Astrocyte (in vitro differentiated cells and primary cell): ENCODE measurements at places on chromosomes 13 and 19. TPM values are rescaled to one million over a fixed set of nuclear protein-coding genes. Genes with fewer than 3 reads are reported as not detected.
A peak's percentile ranks its signal among the peaks of the same experiment; 100 is the strongest.

PGLYRP2 gene
- total RNA-seq: not detected in 2 replicates

S1PR2 gene
- total RNA-seq: 15.7 and 16.8 TPM in 2 replicates

SLC46A3 gene
- 6.1 and 8.6 TPM in 2 replicates for total RNA-seq

CYP4F8 gene
- not detected in 2 replicates for total RNA-seq

ZNF560 gene
- not detected in 2 replicates for total RNA-seq

DNA sequence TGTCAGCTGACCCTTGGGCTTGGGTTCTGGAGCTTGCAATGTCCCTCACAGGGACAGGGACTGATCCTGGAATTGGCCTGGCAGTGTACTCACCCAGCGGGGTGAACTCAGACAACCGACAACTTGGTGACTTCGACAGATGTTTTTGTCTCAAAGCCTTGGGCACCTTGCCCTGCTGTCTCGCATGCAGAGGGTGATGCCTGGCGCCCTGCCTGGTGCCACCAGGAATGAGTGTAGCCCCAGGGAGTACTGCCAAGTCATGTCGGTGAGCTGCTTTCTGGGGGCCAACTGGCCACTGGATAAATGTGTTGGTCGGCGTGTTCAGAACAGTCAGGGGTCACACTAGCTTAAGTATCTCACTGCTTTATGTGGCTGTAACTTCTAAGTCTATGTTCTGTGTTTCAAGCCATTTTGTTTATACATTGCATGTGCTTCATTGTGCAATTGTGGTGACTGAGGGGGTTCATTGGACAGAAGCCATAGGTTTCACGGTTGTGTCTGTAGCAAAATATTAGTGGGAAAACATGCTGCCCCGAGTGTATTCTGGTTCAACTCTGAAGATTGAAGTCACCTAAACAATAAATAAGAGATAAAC lies 96.3 kb upstream of the TNFSF11 start:
- no peak for DNase-seq

GRCh38 chr13:112880221-112880641 lies 88.8 kb upstream of the MCF2L start:
- DNase-seq: no peak

DNA sequence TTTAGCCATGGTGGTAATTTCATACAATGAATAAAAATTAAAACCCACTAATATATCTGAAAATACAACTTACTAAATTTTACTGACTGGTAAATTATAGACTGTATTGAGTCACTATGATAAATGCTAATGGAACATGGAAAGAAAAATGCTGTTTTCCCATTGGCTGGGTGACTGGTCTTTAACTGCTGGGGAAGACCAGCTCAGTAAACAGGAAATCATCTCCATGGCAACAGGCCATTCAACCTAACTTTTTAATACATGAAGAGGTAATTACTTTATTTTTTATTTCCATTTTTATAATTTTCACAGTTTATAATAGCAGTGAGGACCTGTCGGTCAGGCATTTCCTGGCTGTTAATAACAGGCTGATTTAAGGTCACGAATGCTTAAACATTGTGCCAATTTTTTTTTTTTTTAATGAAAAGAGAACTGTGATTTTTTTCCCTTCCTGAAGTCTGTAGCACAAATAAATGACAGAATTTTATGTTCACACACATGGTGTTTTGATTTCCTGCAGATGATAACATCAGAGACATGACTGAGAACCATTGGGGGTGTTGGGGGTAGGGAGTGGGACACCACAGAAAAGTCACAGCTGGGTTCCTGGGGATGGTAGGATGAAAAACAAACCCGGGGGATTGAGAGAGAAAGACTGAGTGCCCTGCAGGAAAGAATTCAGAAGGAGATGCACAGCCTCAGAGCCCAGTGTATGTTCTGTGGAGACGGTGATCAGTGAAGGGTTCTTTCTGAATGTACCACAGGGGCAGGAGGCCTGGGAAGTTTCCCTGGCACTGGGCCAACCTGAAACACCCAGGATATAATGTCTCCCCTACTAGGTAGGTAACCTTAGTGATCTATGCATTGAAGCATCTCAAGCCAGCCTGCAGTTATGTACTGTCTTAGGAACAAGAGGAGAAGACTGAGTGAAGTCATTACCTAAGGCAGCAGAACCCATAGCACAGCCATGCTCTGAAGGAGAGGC lies 297.1 kb downstream of the COG6 start:
- peak; percentile 6 for DNase-seq

DNA sequence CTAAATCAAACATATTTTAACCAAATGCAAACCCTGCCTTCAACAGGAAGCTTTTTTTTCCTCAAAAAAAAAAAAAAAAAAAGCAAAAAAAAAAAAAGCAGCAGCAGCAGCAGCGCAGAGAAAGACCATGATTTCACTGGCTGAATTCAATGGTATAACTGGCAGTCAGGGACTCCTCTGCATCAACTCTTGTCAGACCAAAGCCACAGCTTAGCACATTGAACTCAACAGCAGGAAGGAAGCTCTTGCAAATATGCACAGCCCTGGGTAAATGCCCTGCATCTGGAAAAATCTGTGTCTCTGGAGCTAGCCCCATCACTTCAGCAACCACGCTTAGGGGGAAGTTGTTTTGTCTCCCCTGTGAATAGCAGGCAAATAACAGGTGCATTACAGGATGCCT lies 17.6 kb upstream of the DHRS12 start:
- no peak for DNase-seq

GRCh38 chr19:45457776-45458175 lies 10.0 kb upstream of the FOSB start:
- no peak for DNase-seq

DNA sequence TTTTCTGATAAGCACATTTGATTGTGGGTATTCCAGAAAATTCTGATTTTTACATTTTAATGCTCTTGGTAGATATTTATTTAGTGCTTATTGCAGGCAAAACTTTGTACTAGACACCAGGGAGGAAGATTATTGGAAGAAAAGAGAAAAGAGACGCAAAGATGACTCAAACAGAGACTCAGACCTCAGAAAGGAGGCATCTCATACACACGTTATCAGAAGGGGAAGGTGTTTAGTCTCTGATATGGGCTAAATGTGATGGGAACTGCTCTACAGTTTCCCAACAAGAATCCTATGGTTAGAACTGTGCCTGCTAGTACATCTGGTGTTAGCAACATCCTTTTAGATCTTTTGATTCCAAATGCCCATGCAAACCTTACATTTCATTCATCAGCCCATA lies 245.6 kb downstream of the KLF5 start:
- DNase-seq: no peak

DNA sequence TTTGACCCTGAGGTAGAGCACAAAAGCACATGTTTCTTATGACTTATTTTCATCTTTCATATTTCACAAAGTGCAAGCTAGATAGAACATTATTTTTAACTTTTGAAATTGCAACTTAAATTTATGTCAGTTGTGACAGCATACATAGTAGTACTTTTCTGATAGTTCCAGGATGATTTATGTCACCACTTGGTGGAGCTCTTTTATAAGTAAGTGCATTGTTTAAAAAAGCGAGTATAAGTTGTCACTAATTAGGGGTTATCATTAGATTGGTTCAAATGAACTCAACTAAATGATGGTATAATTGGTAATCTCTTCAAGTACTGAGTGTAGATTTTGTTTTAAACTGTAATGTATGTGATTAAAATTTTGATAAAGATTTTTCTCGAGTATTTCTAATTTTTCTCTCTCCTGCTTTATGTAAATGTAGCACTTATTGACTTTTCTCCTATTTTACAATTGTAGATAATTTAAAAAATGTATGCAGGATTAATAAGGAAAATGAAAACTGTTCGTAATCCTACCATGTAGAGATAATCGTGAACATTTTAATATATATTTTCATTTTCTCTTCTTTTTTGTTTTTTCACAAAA lies 31.1 kb downstream of the RB1 start:
- peak; percentile 21 for DNase-seq

- no peak for DNase-seq
These were observed 3.6 kb upstream of the RPS15 start for GRCh38 chr19:1434577-1435060.

- peak; percentile 80 for DNase-seq
These were observed 34.2 kb downstream of the GPR42 start for GRCh38 chr19:35404879-35405622.

DNA sequence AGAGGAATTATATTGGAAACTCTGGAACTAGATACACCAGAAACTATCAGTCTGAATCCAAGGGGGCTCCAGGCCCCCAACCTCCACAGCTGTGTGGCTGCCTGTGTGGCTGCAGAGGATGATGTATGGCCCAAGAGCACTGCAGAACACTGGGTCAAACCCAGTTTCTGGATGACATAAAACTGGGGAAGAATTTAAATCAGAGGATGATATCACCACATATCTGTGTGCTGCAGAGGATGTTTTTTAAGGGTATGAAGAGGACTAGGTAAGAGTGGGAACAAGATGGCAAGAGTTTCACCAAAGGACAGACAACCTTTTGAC lies 226.4 kb downstream of the SUCLA2 start:
- no peak for DNase-seq

DNA sequence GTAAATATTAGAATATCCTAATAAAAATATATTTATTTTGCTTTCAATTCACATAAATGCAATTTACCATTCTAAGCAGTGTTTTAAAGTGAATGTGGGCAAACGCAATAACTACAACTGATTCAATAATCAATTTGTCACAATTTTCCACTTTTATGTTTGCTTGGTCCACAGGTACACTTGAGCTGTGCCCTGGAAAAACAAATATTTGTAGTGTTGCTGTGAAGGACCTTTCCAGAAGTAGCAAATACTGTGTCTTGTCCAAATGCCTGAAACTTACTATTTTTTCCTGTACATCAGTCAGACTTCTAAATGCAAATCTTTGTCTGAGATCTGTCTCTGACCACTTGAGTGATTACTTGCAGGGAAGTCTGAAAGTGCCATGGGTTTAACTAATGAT lies 845.8 kb upstream of the SLITRK5 start:
- DNase-seq: no peak

GRCh38 chr19:58538257-58539168 lies 5.4 kb upstream of the TRIM28 start:
- no peak for DNase-seq

DNA sequence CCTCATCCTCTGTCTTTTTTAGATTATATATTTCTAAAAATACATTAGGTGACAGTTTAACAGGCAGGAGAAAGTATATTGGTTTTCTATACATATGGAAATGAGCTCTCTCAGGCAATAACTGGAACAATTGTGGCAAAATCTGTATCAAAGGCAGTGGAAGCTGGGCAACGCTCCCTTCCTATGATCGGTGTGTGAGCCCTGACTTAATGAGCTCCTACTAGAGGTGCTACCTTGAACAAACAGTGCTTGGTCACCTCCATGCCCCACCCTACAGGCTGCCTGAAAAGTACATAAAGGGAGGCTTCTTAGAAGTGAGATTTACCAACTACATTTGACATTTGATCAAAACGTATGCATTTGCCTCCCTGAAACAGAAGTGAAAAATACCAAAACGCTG lies 185.3 kb downstream of the EFNB2 start:
- no peak for DNase-seq

- no peak for DNase-seq
These were observed 117.7 kb upstream of the GJB6 start for GRCh38 chr13:20349564-20350381.

DNA sequence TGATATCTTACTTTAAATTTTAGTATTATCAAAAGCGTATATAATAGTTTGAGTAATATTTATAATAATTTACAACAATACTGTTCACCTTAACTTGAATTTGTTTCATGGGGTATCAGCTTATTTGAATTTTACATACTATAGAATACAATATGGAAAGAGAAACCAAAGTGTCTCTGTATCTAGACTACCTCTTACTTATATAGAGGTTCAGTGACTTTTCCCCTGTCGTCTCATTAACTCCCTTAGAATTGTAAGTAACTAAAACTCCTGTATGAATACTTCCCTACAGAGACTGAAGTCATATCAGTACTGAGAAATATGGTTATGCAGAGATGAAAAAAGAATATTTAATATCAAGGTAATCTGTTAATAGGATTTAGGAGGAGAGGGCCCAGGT lies 26.8 kb downstream of the COG6 start:
- no peak for DNase-seq

GRCh38 chr19:46392252-46392801 lies 21.0 kb downstream of the CCDC8 start:
- peak; percentile 25 for DNase-seq

DNA sequence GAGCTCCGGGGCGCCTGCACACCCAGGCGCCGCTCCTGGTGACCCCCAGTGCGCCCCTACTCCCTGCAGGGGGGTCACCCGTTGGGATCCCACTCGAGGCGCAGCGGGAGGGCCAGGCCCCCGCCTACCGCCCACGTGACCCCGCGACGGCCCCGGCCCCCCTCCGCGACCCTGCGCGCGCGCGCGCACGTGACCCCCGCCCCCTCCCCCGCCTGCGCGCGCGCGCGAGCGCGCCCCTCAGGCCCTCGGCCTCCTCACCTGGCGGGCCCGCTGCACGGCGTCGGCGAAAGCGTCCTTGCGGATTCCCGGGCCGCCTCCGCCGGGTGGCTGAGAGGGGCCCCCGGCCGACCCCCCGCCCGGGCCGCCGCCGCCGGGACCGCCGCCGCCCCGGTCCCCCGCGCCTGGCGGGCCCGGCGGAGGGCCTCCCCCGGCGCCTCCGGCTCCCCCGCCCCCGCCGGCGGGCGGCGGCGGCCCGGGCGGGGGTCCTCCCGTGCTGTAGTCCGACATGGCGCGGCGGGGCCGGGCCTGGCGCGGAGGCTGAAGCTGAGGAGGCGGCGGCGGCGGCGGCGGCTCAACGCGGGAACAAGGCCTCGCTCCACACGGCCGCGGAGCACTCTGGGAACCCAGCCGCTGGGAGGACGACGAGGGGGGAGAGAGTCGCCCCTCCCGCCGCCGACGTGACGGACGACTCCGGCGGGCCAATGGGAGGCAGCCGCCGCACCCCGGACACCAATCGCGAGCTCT lies at the start of gene KHSRP:
KHSRP (minus strand) TSS at position 617 of the 744 bp plus-strand sequence; CDS start at position 507, 110 bp downstream.
- no peak for DNase-seq

DNA sequence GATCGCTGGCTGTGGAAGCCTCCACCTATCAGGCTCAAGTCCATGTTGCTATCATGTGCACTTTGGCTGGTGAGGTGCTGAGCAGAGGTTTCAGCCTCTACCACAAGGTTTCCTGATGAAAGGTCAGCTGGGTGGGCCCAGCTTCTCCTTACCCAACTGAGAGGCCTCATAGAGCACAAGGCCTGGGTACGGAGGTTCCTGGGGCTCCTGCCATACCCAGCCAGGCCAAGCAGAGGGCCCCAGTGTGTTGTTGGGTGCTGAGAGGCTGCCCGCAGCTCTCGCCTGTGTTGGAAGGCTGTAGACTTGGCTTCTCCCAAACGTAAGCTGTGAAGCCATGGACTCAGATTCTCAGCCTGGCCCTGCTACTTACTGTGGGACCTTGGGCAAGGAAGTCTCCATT lies 28.2 kb downstream of the ACTN4 start:
- no peak for DNase-seq

- DNase-seq: peak; percentile 10
These were observed 132.0 kb downstream of the FOXO1 start for GRCh38 chr13:40534456-40534855.
